Activated CD8-positive, alpha-beta memory T cell treated with anti-CD3 and anti-CD28 coated beads for 1 hour (primary cell): ENCODE measurements at places on chromosomes 1 and 21.
A peak's percentile ranks its signal among the peaks of the same experiment; 100 is the strongest.

DNA sequence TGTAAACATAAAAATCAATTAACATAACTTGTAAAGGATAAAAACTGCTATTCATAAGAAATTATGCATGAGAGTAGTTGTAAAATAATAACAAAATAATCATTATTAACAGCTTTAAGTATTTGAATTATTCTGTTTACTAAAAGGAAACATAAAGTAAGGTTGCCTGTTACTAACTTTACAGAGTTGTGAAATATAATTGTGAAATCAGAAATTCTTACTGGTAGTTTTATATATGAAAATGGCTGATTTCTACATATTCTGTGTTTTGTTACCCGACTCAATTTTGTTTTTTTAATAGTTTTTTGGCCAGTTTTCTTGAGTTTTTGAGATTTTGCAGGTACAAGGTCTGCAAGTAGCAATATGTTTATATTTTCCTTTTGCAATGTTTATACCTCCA is 27.8 kb downstream of the FNBP1L start:
- no peak for DNase-seq

DNA sequence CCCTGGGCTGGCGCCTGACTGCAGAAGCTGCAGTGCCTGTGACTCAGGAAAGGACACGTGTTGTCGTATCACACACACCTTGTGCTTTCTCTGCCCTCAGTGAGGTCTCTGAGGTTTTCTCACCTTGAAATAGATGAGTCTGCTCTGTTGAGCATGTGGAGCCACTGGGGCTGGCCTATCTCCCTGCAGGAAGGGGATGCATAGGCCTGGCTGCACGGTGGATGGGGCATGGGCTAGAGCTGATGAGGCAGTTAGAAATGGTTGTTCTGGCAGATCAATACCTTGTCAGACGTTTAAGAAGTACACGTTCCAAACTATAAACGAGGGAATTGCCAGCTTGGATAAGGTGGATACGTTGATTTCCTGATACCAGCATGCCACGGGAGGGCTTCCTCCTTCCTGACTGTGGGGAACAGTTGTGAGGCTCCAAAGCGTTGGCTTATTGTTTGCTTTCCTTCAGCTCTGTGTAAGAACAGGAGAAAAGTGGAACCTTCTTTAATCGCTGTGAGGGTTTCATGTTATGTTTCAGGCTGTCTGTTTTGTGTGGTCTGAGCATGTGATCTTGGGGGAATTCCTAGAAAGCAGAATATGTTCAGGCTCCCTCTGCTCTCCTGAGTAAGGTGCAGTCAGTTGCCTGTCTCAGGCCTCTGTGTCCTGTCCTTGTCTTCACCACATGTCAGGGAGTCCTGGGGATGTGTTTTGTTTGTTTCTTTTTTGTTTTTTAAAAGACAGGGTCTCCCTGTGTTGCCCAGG is 44.8 kb downstream of the PCNT start:
- DNase-seq = no peak

DNA sequence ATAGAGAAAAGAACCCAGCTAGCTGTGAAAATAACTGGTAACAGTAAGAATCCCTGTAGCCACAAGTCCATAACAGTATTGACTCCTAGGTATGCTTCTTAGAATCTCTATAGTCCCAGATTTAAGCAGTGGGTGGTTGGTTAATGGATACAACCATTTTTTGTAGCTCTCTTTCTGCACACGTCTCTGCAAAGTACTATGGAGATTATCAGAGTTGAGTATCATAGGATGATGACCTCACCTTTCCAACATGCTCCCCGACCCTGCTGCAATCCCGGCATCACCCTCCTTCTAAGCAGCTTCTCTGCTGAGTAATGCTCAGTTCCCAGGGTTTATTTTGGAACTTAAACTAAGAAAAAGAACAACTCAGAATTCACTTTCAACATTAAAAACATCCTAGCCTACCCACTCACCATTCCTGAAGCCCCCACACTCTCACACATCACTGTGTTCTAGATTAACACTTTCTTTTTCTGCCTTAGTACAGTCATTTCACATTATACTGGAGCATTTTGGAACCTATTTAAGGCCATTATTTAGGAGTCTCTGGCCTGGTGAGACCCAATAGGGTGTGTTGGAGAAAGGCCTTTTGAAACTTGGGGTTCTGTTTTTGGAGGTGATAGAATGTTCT is 2.7 kb downstream of the MLLT11 start:
- no peak for DNase-seq

GRCh38 chr1:231581859-231582258 is 44.7 kb upstream of the DISC1 start:
- DNase-seq = no peak

- DNase-seq = no peak
These were observed 36.4 kb upstream of the COL11A1 start for GRCh38 chr1:103144681-103145080.

DNA sequence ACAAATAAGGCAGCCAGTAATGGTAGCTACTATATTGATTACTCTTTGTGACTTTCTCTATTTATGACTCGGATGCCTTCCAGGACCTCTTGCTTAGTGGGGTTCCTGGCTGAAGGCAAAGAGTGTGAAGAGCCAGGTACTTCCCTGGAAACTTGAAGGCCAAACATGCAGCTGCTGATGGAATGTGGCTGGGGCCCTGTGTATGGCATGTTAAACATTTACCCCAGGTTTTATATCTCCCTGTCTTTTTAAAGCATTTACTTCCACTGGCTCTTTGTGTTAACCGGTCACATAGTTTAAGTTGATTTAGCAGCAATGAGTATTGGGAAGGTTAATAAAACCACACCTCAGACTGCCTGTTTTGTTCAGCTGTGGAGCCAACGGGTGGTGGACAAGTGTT is 45.7 kb upstream of the PAXBP1 start:
- no peak for DNase-seq

DNA sequence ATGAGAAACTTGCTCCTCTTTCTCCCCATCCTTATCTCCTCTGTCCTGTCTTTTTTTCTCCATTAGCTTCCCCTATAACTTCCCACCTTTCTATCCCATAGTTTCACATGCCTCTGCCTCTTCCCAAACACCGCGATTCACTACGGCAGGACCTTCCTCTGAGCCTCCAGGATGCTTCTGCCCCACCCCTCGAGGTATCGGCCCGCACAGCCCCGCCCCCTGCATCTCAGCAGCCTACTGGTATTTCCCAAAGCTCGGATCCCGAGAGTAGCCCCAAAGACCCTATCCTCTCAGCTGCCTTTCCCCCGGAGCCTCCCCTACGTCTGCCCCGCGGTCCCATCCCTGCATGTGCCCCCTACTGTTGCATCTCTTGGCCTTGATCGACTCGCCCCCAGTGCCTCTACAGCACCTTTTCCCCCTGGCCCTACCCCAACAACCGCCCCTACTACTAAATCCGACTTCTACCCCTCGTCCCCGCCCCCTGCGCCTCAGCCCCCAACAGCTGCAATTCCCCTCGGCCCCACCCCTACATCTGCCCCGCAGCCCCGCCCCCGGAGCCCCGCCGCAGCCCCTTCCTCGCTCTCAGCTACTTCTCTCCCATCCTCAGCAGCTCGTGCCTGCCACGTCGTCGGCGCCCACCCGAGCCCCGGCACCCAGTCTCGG is 512 bp downstream of the PIAS3 start:
- peak; percentile 54 for DNase-seq

GRCh38 chr1:230220478-230220877 is 153.4 kb downstream of the GALNT2 start:
- no peak for DNase-seq

DNA sequence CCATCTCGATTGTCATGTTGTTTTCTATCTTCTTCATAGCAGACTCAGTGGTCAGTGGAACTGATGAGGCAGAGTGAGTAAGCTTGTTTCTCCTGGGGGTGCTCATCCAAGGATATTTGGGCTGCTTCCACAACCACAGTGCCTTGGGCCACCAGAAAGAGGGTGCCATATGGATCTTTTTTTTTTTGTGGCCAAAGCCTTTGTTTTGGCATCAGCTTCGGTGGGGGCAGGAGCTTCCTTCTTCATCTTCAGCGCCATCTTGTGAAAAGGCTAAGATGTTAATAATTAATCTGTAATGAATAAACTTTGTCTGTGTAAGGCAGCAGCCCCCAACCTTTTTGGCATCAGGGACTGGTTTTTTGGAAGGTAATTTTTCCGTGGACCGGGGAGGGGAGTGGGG is 6.6 kb upstream of the PLPP3 start:
- DNase-seq = no peak

DNA sequence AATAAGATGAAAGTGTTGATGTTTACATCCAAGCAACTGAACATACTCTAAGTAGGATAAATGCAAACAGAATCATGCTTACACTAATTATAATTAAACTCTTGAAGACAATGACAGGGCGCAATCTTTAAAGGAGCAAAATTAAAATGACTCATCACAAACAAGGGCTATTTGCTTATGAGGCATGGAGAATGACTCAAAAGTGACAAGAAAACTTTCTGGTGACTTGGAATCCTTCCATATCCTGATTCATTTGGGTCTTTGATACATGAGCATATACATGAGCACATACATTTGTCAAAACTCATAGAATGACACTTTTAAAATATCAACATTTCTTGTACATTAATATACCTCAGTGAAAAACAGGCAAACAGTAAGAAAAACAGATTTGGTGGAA is 1632.3 kb downstream of the KCNT2 start:
- no peak for DNase-seq

DNA sequence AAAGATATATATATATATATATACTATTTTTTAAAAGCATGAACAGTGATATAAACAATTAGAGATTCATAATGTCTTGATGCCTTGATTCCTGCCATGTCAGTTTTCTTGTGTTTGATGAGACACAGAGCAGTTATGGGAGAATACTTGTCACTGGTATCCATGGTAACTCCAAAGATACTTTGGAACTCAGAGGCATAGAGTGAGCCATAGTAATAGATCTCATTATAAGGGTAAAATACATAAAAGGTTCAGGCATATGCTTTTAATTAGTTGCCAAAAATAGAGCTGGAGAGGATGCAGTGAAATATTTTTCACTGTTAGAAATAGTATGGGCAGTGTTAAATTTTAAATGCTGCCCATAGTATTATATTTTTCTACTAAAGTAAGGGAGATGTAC is 134.1 kb downstream of the SYT14 start:
- no peak for DNase-seq

DNA sequence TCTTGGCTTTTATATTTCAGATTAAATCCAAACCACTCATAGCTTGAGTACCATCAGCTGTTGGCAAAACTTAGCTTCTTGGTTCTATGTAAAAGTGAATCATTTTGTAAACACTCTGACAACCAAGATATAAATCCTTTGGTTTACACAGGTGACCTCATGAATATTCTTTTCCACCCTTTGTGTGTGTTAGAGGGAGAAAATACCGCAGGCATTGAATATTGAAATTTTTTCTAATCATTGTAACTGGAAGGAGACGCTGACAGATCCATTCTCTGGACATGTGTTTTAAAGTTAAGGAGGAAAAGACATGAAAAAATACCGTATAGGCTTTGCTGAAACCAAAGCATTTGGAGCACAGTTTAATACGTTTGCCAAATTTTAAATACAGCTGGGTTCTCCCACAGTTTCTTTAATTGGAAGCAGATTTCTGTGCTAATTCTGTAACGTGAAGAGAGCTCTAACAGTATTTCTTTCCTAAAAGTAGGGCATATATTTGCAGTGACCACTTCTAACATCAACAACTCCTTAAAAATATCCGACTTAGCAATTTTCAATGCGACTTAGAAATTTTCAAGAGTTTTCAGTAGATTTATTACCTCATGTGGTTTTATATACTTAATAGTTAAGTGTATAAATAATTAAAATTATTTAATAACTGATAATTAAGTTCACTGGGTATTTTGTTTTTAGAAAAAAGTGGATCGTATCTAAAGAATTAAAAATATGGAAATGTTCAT is 388.2 kb downstream of the USP25 start:
- DNase-seq = no peak

GRCh38 chr1:246142320-246142893 is 364.7 kb downstream of the SMYD3 start:
- DNase-seq = no peak

DNA sequence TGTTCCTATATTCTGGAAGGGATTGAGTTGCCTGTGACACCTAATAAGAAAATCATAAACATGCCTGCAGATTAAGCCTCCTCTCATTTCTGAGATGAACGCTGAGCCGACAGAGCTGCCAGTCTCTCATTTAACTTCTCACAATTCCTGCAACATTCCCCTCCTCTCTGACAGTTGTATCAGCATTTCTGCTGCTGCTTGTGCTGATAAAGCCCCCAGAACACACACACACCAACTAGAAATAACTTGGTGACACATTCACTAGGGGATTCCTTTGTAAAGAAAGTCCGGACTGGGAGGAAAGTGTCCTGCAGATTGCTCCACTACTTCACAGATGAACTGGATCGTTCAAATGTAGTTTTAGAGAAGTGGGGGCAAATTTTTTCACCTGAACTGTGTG is 437.3 kb downstream of the PLA2G4A start:
- DNase-seq = no peak

DNA sequence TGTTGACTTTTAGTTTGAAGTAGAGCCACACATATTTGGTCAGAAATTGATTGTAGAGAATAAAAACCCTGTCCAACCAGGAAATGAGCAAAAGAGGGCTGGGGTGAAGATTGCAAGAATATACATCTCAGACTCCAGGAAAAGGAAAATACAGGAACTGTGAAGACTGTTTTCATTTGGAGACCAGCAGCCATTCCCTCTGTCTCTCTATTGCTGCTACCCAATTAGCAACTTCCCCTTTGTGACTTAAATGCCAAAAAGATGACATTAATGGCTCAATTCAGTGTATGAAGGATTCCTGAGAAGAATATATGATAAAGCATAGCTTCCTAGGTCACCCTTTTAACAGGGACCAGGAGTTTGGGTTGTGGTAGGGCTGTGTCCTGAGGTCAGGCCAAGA is 31.6 kb upstream of the CEP350 start:
- DNase-seq = no peak

GRCh38 chr1:221137666-221138065 is 258.4 kb downstream of the HLX start:
- DNase-seq = no peak

- DNase-seq = no peak
These were observed 15.7 kb upstream of the RCAN1 start for GRCh38 chr21:34630536-34631143.

DNA sequence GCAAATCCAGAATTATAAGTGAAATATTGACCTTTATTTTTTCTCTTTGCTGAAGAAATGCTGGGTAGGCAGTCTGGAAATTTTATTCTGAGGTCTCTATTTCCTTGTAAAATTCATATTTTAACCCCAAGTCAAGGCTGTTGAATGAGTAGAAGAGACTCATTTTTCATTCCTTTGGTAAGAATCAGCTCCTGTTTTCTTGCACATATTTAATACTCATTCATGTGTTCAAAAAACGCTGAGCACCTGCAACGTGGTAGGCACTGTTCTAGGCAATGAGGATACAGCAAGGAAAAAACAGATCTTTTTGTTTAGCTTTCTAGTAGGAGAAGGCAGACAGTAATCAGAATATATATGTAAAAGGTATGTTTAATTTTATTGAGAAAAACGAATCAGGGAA is 1.5 kb downstream of the PRKAA2 start:
- DNase-seq = no peak

DNA sequence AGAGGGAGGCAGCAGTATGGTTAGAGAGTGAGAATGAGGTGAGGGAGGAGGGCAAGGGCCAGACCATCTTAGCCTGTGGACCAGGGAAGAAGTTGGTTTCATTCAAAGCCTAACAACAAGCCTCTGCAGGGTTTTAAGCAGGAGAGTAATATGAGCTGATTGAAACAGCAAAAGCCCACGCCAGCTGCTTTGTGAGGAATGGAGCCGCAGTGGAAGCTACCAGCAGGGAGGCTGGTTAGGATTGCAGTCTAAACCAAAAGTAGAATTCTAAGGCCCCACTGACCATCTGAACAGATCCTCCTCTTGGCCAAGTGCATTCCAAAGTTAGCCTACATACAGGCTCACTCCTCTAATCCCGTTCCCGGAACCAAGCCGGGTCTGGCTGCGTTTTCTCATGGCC is 44.8 kb downstream of the OLFML3 start:
- DNase-seq = no peak

- DNase-seq = no peak
These were observed 9.9 kb upstream of the COG2 start for GRCh38 chr1:230632273-230632873.
